ENCODE measurements at places on chromosomes 2 and 18.
A peak's percentile ranks its signal among the peaks of the same experiment; 100 is the strongest.

DNA sequence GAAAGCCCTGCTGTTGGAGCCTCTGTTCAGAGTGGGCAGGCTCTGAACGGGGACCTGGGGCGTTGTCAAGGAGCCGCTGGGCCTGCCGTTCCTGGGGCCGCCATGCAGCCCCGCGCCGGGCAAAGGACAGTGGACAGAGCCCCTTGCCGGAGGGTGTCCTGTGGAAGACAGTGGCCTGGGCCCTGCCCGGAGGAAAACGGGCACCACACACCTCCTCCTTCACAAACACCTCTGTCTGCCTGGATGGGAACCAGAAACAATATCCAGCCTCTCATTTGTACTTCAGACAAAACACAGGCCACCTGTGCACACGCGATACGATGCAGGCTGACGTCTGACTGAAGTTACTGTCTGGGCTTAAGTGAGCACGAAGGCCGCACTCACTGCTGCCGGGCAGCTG, 233.7 kb downstream of the TWIST2 start:
- no peak for DNase-seq

GRCh38 chr18:70870292-70870691, 581.4 kb downstream of the SOCS6 start:
- DNase-seq = no peak

- DNase-seq = no peak
These were observed 103.6 kb upstream of the SALL3 start for GRCh38 chr18:78875778-78876650.

DNA sequence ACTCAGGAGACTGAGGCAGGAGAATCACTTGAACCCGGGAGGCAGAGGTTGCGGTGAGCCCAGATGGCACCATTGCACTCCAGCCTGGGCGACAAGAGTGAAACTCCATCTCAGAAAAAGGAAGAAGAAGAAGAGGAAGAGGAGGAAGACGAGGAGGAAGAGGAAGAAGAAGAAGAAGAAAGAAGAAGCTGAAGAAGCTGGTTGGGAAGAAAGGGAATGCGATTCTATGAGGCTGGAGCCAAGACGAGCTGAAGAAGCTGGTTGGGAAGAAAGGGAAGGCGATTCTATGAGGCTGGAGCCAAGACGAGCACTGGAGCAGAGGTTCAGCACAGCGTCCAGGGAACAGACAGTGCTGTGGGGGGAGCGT, 30.3 kb upstream of the TAF1B start:
- no peak for DNase-seq

- no peak for DNase-seq
These were observed 20.9 kb downstream of the SLC39A10 start for GRCh38 chr2:195677884-195678283.

DNA sequence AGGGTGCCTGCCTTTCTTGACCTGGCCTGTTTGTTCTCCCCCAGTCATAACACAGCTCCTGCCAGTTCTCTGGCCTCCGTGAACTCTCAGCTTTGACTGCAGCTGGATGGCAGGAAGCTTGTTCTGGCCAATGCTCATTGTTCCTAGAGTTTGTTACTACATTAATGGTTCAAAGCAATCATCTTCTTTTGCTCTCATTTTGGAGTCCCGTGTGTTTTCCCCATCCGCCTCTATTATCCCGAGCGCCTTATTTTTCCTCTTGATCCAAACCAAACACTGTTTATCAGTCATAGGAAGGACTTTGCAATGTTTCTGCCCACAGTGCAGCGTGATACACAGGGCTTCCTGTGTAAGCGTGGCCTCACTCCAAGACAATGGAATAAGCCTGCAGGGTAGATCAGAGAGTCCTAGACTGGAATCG, 184.3 kb upstream of the APCDD1 start:
- no peak for DNase-seq

GRCh38 chr18:72342933-72343332, 201.2 kb downstream of the CBLN2 start:
- DNase-seq = no peak

DNA sequence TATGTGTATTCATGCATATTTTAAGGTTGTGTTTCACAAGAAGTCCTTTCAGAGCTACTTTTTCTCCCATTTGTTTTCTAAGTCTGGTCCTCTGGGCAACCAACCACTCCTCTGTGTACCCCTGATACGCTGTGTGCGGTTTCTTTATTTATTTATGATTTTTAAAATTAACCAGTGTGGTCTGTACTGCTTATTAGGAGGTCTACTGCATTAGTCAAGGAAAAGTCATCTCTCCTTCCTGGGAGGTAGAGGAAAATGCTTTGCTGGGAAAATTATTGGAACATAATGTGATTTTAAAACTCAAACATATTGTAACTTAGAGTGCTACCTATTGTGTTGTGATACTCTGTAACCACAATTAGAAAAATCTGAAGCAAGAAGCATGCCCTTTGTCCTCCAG, 1404.3 kb downstream of the SUCLG1 start:
- DNase-seq = no peak

DNA sequence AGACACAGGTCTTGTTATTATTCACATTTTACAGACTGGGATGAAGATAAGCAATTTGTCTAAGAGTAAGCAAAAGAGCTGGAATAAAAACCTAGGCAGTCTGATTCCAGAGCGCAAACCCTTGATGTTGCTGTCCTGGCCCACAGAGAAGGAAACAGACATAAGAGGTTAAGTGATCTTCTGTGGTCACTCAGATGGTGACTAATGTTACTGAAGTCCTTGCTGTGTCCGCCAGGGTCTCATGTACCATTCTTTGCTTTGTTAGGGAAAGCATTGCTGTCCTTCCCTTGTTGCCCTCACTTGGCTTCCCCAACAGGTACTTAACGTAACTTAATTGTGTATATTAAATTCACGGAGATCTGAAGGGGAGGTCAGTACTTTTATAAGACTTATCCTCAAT, 14.9 kb upstream of the FAP start:
- no peak for DNase-seq

DNA sequence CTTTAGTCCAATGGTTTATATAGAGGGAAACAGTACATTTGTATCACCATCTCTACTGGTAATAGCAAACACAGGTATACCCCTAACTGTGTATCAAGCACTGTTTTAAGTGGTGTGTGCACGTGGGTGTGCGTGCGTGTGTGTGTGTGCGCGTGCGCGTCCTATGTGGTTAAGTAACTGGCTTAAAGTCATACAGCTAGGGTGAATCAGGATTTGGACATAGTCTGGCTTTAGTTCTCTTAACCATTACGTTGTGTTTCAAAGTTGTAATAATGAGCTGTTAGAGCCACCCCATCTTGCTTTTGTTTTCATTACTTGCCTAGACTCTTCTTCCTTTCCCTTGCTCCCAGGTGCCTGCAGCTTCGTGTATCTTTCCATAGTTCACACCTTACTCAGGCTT, 2.1 kb downstream of the HADHB start:
- peak; percentile 37 for DNase-seq

GRCh38 chr2:39531220-39531777, 94.2 kb upstream of the MAP4K3 start:
- no peak for DNase-seq

DNA sequence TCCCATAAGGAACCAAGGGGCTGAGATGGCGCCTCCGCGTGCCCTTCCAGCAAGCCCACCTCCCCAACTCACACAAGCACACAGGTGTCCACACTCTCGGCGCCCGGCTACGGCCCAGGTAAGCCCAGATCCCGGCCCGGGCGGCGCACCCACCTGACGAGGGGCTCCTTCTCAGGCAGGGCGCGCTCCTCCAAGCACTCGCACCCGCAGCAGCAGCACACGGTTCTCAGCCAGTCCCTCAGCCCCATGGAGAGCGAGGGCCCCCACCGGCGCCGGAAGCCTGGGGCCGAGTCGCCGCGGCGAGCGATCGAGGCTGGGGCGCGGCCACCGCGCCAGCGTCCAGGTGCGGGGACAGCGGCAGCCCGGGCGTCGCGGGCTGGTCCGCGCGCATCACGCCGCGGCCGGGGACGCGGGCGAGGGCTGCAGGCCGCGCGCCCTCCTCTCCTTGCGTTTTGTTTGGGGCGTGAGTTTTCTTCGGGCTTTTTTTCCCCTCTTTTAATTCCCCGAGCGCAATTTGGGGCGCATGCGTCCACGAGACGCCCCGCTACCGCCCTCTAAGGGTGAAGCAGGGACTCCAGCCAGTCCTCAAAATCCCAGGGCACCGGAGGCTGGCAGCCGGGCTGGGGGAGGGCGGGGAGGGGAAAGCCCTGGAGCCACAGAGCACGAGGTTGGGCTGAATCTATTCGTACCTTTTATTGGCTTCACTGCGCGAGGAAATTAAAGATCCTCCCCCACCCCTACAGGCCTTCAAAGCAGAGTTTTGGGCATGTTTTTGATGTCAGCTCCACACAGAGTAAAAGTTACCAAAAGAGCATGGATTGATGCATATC, at the start of gene MREG:
Gene MREG, minus strand, starts transcription at position 472 of the 830 bp plus-strand sequence. Its CDS starts 224 bp downstream, at position 248.
- DNase-seq = peak; percentile 88

DNA sequence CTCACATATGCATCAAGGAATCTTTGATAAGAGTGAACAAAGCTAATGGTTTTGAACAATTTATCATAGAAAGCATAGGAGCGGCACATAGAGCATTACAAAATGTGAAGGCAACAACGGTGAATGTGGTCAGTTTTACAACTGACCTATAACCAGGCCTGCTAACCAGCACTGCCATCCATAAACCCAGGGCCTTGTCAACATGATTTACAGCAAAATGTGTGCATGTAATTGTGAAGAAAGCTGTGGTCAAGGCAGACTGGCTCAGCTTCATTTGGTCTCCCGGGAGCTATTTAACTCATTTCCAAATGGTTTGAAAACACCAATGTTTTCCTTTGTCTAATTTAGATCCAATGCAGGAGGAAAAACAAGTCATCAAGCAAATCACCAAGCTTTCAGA, 119.8 kb downstream of the DHRS9 start:
- no peak for DNase-seq

DNA sequence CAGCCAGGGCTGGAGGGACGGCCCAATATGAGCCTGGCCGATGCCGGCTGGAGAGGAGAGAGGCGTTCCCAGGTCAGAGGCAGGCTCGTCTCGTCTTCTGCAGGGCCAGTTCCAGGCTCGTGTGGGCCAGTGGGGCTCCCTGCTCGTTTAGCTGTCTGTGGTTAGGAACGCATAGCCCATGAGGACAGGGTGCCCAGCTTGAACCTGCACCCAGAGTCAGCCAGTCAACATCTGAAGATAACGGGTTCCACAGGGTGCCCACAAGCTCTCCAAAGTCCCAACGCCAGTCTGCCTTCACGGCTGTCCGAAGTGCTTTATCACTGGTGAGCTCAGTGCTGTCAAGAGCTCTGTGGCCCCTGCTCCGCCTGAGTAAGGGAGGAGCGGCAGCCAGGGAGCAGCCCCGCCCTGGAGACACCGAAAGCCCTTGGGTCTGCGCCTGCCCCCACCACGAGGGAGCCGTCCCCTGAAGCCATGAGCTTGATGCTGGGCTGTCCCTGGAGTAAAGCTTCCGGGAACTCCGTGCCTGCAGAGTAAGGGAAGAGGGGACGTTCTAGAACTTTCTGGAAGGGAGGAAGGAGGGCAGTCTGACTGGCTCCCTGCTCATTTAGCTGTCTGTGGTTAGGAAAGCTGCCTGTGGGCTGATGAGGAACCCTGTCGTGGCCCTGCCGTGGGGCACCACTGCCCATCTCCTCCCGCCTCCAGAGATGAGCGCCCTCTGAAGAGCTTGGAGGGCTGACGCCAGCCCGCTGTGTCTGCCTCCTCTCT, 2.7 kb upstream of the HSBP1L1 start:
- no peak for DNase-seq

DNA sequence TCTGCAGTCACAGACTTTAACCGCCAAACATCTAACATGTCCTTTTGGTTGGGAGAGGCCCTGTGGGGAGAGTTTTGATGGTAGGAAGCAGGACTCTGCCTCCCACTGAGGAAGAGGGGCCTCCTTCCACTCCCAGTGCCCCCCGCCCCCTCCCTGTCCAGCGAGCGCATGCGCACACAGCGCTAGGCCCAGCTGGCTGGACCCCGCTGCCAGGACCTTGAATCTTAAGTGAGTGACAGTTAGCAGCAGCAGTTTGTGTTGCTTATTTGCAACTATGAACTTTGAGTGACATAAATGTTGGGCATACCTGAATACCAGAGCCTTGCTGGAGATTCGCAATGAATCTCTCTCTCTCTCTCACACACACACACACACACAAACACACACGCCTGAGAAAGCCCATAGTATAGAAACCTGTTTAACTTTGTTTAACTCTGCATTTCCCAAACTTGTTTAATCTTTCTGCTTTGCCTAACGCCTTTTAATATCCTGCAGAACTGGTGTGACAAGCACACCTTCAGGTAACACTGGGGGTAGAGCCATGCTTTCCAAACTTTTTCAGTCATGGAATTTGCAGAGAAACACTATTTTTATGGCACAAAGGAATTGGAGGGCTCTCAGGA, 134.6 kb upstream of the SMAD2 start:
- no peak for DNase-seq

- no peak for DNase-seq
These were observed 656.9 kb downstream of the EPHA4 start for GRCh38 chr2:220915092-220915623.

- no peak for DNase-seq
These were observed 11.1 kb downstream of the CCL20 start for GRCh38 chr2:227824711-227825110.

- DNase-seq = no peak
These were observed 371.5 kb downstream of the NUP35 start for GRCh38 chr2:183495589-183496267.

DNA sequence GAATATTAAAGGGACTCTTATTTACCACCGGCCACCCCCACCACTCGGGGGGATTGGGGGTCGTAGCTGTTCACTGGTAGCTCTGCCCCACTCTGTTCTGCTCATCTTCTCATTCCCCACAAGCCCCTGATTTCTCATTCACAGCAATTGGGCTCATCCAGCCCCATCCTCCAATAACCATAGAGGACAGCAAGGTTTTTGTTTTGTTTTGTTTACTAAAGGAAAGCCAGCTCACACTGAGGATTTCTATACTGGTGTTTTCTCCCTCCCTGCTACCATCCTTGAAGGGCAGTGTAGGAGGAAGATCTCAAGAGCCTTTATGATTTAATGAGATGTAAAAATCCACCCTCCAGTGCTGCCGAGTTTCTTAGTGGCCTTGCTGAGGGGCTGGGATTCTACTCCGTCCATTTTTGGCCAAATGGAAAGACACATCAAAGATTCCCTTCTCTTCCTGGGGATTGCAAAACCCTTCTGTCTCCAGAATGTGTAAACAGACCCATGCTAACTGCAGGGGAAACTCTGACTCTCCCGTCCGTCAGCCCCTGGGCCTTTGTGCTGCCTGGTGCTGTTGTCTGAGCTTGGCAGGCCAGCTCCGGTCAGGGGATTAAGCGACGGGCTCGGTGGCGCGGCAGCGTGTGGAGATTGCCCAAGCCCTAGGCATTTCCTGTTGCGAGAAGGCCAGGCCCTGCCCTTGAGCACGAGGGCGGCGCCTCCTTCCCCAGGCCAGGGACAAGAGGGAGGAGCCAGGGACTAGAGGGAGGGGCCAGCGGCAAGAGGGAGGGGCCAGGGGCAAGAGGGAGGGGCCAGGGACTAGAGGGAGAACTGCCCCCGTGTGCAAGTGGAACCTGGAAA, 165.0 kb downstream of the ANTXR1 start:
- DNase-seq = no peak

Measured in activated T-cell treated with anti-CD3 and anti-CD28 coated beads, Interleukin-2, amount 50 U/mL, for 72 hours (primary cell).